ENCODE measurements at places on chromosomes 6 and 20.

- DNase-seq: no peak
These were observed 394.4 kb downstream of the CDH4 start for GRCh38 chr20:61646453-61646852.

- DNase-seq: no peak
These were observed 30.3 kb downstream of the AK9 start for GRCh38 chr6:109660526-109661320.

DNA sequence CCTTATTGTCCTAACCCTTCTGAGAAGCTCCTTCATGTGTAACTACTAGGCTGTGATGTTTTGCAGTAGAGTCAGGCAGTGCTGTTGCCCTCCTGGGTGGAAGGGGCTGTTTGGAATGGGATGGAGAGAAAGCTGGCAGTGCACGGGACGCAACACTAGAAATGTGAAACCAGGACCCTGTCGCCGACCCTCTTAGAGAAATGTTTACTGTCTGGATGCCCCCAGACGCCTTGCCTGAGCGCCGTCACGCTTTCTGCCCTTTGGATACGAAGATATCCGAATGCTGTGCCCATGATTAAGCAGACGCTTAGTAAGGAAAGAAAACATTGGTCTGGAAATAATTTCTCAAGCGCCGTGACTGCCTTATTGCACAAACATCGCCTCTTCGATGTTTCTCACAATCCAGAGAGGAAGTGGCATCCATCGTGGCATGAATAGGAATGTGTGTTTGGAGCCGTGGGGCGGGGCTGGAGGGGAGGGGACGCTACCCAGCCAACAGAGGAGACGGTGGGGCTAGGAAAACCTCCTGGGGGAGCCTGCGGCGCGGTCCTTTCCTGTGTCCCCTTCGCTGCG lies 661 bp upstream of the PPP1R14C start:
- no peak for DNase-seq

DNA sequence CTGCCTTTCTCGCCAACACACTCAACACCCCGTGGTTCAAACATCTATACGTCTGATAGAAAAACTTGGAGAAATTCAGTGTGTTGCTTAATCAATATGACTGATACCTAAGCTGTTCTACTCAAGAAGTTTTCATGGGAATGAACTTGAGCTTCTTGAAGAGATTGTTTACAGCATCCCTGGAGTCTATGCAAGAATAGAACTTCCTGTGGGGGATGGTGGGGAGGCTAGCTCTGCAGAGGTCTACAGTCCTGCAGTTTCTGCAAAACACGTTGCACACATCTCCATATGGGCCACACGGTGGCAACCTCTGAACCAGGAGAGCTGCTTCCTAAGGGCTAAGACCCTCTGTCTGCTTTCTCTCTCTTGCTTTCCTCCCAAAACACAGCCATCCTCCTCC lies 32.7 kb upstream of the FANCE start:
- no peak for DNase-seq

GRCh38 chr6:153832543-153832942 lies 206.5 kb upstream of the OPRM1 start:
- DNase-seq: no peak

DNA sequence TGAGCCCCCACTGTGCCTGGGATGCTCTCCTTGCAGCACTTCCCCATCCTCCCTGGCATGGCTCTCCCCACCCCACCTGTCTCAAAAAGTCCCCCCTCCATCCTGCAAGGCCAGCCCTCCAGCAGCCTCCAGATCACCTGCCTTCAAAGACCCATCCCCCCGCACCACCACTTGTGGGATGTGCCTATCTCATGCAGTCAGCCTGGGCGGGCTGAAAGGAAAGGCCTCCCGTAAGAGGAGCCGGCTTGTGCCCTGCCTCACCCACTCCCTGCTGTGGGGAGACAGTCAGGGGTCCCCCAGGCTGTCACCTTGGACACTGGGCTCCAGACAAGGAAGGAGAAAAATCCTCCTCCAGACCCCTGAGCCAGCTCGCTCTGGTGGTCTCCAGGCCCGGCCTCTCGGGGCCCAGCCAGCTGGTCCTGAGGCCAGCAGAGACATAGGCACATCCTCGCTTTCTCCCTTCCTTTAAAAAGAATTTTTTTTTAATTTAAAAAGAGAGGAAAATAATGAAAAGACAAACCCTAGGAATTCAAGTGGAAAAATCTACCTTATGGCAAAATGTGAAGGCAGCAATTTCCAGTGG lies 77.3 kb downstream of the GRM4 start:
- no peak for DNase-seq

DNA sequence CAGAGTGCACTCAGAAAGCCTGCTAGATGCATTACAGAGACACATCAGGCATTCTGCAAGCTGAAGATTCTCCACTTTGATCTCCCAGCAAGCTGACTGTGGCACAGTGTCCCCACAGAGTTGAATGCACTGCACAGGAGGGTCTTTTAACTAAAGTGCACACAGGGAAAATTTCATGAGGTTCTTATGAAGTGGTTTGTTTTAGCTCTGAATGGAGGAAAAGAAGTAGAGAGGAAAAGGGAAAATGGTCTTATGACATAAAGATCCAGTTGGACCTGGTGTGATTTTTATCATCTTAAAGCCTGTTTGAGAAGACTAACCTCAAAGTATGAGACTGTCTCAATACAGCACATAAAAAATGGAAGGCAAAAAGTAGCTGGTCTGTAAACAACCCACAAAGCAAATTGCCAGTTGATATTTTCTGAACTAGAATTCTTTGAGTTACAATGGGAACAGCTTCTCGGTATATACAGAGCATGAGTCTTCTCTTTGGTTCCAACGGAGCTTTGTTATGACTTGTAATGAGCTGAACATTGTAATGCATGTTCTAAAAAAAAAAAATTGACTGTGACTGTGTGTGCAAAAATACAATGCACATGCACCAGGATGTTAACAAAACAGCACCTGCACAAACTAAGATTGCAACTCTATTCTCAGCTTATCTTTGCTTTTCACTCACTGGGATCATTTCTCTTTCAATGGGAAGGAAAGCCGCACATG lies 383.0 kb upstream of the ID4 start:
- no peak for DNase-seq

- DNase-seq: no peak
These were observed 4.7 kb downstream of the HLA-B start for GRCh38 chr6:31352310-31352682.

GRCh38 chr20:59667131-59667530 lies 62.8 kb downstream of the PHACTR3 start:
- no peak for DNase-seq

DNA sequence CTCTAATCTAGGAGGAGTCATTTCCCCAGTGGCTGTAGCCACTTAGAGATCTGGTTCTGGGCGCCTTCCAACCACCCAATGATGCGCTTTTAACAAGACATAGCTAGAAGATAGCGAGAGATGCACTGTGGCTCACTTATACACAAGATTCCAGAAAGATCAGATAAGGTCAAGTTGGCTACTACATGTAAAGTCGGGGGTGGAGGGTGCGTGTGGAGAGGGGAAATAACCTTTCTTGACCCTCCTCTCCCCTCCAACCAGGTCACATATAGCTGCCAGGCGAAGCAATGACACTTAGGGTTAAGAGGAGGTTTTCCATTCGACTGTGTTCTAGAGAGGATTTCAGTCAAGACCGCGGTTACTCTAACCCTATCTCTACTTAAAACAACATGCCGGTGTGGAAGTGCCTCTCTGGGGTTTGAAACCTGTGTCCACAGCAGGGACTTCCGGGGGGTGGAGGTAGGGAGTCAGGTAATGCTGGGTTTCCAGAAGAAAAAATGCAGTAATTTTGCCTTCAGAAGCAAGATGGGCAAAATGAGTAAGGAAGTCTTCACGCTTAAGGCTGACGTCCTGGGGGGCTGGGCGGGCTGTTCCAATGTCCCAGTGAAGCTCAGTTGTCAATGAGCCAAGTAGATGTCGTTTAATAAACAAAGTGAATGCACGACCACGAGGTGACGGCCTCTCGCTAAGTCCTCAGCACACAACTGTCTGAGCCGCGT lies 1.8 kb upstream of the SIM1 start:
- no peak for DNase-seq

GRCh38 chr6:131213501-131213990 lies 78.3 kb downstream of the AKAP7 start:
- DNase-seq: no peak

DNA sequence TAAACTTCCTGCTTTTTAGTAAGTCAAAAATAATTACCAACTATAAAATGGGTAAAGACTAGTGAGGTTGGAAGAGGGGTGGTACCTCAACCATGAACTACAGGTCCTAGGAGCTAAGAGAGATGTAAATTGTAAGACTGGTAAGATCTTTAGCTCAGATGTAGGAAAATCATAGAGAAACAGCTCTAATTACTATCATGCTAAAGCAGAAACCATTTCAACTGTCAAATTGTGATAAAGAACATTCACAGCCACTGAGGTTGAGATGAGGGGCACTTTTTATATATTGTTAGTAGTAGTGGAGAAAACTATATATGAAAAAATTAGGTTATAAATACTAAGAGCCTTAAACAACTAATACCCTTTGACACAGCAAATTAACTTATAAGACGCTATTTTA lies 20.0 kb downstream of the CDK19 start:
- no peak for DNase-seq

GRCh38 chr6:38477680-38478260 lies 162.0 kb downstream of the BTBD9 start:
- no peak for DNase-seq

- DNase-seq: no peak
These were observed 234.4 kb downstream of the ADGB start for GRCh38 chr6:146833157-146833556.

DNA sequence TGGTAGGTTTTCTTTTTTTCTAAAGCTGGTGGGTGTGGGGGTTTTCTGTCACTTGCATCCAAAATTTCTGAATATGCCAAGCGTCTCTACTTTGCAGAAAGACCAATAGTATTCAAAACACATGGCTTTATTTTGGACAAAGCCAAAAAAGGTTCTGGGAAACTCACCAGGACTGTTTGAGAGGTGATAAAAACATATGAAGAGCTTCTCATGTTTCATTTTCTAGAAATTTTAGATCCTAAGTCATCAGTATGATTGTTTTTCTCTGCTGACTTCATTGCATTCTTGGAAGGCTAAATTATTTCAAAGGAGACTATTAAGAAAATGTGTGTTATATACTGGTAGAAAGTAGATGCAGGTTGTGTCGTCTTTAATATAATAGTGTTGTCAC lies 51.3 kb downstream of the GCLC start:
- no peak for DNase-seq

GRCh38 chr6:57177545-57178265 lies 5.6 kb downstream of the BAG2 start:
- no peak for DNase-seq

DNA sequence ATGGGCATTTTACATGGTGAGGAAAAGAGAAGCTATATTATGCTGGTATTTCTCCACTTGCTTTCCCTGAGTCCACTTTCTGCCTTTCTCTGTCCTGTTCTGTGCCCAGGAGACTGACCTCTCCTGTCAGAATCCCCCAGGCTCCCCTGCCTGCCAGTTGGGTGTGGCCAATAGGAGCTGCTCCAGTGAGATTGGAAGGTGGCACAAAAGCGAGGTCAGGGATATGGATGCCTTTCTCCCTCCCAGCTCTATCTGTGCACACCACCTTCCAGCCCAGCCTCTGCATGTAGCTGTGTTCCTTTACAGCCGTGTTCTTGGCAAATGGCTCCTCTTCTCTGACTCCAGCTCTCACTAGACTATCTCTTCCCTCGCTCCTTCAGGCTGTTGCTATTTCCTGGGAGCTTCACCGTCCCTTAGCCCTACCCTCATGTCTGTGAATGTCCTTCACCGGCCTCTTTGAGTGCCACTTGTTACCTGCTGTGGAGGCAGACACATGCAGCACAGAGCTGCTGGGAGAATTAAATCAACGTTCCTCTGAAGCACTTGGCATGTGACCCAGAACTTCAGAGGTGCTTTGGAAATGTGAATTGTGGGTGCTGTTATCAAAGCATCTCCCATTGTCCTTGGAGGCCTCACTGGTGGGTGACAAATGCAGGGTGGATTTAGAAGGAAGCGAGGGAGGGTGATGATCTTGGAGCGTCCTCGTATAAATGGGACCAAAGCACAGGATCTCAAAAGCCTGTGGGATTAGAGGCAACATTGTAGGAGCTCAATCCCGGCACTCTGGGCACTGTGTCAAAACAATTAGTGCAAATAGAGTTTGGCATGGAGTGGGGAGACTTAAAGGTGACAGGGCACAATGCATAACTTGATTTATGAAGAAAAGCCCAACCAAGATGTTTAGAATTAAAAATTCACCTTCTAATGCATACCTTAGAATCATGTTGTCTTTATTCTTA lies 28.9 kb upstream of the RALGAPA2 start:
- DNase-seq: no peak

DNA sequence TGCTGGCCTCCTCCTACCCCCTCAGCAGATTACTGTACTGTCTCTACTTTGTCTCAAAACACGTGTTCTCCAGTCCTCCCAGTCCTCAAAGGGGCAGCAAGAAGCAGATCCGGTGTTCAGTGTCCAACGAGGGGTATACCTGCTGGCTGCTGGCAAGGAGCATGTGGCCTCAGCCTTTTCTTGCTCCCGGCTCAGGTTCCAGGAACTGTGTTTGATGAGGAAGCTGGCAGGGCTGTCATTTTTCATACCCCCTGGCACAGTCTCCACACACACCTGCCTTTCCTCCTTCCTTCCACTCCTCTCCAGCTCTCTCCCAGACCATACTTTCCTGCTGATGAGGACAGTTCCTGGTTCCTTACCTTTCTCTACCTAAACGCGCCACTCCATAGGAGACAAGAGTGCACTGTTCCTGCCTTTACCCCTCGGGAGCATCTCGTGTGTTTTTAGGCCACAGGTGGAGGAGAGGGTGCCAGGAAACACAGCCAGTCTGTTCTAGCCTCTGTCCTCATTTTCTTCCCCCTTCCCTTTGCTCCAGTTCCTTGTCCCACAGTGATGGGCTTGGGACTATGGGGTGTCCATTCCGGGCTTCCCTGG lies 77.2 kb downstream of the SSR1 start:
- DNase-seq: no peak

GRCh38 chr6:142322504-142323198 lies 20.8 kb downstream of the ADGRG6 start:
- no peak for DNase-seq

- DNase-seq: no peak
These were observed 6.5 kb upstream of the RNF24 start for GRCh38 chr20:4021906-4022305.

DNA sequence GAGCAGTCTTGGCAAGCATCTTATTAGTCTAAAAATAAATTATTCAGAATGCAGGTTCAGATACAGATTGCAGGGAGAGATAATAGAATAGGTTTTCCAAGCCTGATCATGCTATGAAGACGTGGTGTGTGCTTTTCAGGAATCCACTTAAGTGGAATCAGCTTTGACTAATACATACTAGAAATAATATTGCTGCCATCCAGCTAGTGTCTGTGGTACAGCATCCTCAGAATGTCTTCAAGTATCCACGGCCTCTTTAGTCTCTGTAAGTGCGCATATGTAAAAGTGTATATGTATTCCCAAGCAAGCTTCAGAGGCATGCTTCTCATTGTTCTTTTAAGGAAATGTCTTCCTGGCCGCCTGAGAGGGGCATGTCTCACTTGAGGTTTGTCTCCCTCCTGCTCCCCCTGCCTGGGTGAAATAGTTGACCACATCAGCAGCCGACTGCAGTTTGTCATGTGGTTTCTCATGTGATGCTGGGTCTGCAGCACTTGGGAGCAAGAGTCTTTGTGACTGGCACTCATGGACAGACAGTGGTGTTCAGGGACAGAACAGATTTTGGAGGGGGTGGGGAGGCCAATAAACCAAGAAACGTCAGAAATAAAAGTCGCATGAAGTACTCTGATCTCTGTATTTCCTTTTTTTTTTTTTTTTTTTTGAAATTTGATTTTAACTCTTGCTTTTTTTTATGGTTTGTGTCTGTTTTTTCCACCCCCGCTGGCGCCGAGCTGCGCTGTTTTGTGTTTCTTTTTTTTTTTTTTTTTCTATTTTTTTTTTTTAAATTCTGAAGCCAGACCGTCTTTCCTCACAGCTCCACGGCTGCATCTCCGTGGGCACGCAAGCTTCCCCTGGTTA lies 150.8 kb downstream of the PRL start:
- no peak for DNase-seq
